SJSA1 (cell line): ENCODE measurements at places on chromosomes 5 and 9.

GRCh38 chr9:100394816-100395215 is 32.1 kb upstream of the MSANTD3 start:
- no peak for DNase-seq

- DNase-seq: peak; percentile 73
Measured at GRCh38 chr5:31987985-31988710, 186.0 kb downstream of the GOLPH3 start.

- no peak for DNase-seq
Measured at GRCh38 chr9:96121136-96121535, 180.8 kb downstream of the HSD17B3 start.

DNA sequence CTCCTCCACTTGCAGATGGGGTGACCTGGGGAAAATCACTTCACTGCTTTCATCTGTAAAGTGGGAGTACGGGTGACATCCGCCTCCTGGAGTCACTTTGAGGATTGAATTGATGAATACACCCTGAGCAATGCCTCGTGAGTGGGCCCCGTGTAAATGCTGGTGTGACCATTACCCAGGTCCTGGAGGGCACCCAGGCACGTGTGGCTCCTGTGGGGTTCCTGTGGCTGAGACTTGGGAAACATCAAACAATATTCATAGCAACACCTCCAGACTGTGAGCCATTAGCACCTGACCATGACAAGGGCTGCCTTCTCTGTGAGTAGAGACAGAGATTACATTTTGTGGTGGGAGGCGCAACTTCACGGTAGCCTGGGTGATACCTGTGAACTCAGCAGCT is 11.4 kb downstream of the MRPL36 start:
- no peak for DNase-seq
